HFF-Myc (cell line): ENCODE measurements at places on chromosomes 12 and 14.

- no peak for DNase-seq
Observed at GRCh38 chr12:23361971-23362370, 587.5 kb downstream of the SOX5 start.

GRCh38 chr14:85675957-85676356 is 146.0 kb downstream of the FLRT2 start:
- DNase-seq, result no peak

GRCh38 chr14:90091393-90091792 is 29.6 kb downstream of the KCNK13 start:
- no peak for DNase-seq

GRCh38 chr14:106038263-106038662 is 511.9 kb downstream of the TMEM121 start:
- DNase-seq, result no peak

DNA sequence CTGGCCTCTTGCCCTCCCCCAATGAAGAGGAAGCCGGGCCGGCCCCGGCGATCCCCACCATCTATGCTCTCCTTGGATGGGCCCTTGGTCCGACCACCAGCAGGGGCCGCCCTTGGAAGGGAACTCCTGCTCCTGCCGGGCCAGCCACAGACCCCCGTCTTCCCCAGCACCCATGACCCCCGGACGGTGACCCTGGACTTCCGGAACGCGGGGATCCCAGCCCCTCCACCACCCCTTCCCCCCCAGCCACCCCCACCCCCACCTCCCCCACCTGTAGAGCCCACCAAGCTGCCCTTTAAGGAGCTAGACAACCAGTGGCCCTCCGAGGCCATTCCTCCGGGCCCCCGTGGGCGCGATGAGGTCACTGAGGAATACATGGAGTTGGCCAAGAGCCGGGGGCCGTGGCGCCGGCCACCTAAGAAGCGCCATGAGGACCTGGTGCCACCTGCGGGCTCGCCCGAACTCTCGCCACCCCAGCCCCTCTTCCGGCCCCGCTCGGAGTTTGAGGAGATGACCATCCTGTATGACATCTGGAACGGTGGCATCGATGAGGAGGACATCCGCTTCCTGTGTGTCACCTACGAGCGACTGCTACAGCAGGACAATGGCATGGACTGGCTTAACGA is 19.4 kb downstream of the SETD1B start:
- DNase-seq, result no peak
